Activated T-helper 17 cell treated with anti-CD3 and anti-CD28 coated beads, Interleukin-2, amount 50 U/mL, for 72 hours (primary cell): ENCODE measurements at places on chromosomes 1 and 21. TPM values are rescaled to one million over a fixed set of nuclear protein-coding genes. Genes with fewer than 3 reads are reported as not detected.
A peak's percentile ranks its signal among the peaks of the same experiment; 100 is the strongest.

KPRP gene
- total RNA-seq: not detected

NR5A2 gene
- total RNA-seq: not detected

AVPR1B gene
- total RNA-seq: not detected

SNAP47 gene
- 42.9 TPM for total RNA-seq

SEMA6C gene
- 6.3 TPM for total RNA-seq

GLIS1 gene
- total RNA-seq: not detected

UBIAD1 gene
- total RNA-seq: 43.8 TPM

CDC42 gene
- 264 TPM for total RNA-seq

TEDDM1 gene
- not detected for total RNA-seq

ARTN gene
- total RNA-seq: not detected

PEAR1 gene
- not detected for total RNA-seq

BSND gene
- total RNA-seq: 0.06 TPM

RHBDL2 gene
- total RNA-seq: not detected

SOAT1 gene
- total RNA-seq: 60.6 TPM

- ATAC-seq: peak; percentile 43
Measured at GRCh38 chr1:61452176-61453035, 272.5 kb downstream of the TM2D1 start.

GRCh38 chr1:7048395-7048794, 263.1 kb downstream of the CAMTA1 start:
- no peak for ATAC-seq

DNA sequence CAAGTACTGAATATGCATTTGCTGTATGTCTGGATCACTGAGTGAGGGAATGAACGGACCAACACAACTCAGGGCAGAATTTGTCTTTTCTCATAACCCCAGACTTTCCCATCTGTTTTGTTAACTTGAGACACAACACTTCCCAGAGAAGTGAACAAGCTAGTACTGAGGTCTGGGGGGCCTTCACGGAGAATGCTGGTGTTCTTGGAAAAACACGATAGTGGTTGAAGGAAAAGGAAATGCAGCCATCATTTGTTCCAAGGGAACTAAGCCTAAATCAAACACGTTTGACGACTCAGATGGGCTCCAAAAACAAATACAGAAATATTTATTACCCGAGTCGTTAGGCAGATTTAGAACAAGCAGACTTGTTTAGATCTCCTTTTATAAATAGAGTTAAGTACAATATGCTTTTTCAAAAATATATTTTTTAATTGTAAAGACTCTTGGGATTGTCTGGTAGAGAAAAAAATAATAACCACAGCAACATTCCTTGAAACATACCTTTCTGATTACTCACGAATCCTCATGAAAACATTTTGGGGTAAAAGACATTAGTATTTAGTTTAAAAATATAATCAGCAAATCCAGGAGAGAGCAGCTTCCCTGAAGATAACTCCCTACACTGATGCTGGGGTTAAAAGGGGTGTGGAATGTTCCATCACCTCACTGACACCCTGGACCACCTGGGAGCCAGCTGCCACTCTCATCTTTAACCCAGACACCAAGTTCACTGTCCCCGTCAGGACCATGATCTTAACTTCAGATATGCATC, 427.7 kb upstream of the RUNX1 start:
- no peak for ATAC-seq

- no peak for ATAC-seq
Measured at GRCh38 chr21:16674949-16675348, 837.9 kb upstream of the CXADR start.

GRCh38 chr1:68449901-68450300, at the start of gene RPE65:
Gene RPE65 (minus strand): TSS chr1:68449954. CDS start chr1:68449905, 49 bp downstream.
- ATAC-seq: no peak

DNA sequence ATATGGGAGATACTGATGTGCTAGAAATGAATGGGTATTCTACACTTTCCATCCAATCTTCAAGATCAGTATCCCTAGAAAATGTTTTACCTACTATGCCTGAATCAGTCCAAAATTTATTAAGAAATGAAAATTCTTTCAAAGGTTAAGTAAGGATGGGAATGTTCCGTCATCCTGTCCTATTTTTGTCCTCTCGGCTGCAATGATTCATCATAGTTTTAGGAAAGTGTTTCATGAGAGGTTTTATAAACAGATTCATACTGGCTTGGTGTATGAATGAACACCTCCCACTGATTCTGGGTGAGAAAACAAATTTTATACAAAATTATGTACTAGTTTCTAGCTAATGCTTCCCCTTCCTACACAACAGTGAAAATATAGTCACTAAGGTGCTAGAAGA, 504.6 kb upstream of the NR5A2 start:
- ATAC-seq: no peak

DNA sequence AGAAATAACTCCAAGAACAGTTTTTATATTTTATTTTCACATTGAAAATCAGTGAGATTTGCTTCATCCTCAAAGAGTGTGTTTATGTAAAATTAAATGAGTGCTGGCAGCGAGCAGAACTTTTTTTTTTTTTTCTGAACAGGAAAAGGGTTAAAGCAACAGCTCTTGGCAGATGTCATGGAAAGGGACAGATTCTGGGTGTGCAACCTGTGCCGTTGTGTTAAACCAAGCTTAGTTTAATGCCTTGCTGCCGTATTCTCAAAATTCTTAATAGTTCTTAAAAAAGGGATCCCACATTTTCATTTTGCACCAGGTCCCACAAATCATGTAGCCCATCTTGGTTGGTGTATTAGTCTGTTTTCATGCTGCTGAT, 227.4 kb upstream of the VAMP3 start:
- no peak for ATAC-seq

DNA sequence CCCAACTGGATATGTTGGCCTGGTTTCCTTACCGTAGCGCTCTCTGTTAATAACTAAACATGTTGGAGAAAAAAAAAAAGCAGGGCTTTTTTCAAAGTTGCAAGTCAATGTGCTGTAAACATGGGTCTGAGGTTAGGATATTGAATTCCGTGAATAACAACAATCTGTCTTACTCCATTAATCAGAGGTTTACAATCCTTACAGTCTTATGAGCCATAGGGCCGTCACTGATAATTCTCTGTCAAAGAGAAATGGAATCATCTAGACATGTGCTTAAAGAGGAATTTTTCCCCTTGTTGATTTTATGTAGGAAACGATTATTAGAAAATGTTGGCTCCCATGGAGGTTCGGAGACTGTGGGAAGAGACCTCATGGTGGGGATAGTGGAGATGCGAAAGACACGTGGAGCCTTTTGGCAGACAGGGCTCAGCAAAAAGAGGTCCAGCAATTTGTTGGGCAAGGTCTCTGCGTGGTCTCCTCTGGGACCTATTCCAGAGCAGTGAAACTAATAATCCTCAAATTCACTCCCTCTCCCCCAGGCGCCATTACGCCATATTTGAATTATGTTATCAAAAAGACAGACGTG, 83.5 kb upstream of the CLDN14 start:
- ATAC-seq: no peak

DNA sequence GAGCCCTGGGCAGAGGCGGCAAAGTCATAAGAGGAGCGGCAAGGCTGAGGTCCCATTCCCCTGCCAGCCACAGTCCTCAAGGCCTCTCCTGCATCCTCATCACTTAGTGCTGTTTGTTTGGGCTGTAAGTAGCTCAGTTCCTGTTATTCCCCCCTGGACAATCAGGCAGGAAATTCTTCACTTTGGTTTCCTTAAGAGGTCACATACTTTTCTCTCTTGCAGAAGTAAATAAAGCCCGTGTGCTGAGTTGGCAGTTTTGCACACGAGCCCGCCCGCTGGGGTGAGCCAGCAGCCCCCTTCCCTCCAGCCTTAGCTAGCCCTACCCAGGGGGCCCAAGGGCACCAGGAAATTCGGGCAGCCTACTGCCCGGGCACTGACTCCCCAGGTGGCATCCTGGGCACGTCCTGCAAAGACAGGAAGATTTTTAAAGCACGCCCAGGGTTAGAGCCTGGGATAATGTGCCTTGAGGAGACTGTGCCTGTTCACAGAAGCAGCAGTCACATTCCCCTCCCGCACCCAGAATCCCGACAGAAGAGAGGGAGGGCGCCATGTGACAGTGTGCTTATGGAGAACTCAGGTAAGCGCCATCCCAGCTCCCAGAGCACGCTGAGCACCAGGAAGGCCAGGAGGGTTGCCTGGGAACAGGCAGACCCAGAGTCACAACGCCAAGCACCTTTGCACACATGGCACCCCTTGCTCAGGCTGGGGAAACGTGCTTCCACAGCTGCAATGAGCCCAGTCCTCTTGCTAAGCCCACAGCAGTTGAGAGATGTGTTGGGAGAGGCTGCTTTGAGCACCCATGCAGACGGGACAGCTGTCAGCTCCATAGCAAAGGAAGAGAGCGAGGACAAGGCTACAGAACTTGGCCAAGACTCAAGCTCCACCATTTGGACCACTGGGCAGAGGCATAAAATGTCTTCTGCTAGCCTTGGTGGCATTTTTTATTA, 144.5 kb upstream of the TMEM51 start:
- no peak for ATAC-seq

- ATAC-seq: no peak
Measured at GRCh38 chr1:158289811-158290210, at the start of gene CD1C. Gene CD1C (plus strand): TSS chr1:158289923. CDS start chr1:158290065, 142 bp downstream.

DNA sequence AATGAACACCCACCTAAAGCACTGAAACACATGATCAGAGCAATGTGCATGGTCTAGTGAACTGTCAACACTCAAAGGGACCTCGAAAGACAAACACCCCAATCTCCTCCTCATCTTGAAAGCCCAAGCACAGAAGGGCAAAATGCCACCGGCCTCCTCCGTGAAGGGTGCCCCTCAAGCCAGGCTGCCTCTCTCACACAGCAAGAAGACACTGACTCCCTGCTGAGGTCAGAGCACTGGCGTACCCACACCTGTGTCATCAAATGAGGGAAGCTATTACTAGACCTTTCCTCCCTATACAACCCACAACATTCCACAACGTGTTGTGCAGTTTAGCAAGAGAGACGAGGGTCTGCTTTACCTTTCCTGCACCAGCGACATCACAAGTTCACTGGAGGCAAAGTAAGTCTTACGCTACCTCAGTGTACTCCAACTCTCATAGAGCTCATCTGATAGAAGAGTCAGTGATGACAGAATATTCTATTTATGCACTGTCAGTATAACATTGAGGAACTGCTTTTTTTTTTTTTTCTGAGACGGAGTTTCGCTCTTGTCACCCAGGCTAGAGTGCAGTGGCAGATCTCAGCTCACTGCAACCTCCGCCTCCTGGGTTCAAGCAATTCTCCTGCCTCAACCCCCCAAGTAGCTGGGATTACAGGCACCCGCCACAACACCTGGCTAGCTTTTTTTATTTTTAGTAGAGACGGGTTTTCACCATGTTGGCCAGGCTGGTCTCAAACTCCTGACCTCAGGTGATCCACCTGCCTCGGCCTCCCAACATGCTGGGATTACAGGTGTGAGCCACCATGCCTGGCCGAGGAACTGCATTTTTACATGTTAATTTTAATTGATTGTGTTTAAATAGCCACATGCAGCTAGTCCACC, 3.3 kb downstream of the SH3BP5L start:
- no peak for ATAC-seq

GRCh38 chr1:207808322-207808705, 56.5 kb downstream of the CD46 start:
- no peak for ATAC-seq

DNA sequence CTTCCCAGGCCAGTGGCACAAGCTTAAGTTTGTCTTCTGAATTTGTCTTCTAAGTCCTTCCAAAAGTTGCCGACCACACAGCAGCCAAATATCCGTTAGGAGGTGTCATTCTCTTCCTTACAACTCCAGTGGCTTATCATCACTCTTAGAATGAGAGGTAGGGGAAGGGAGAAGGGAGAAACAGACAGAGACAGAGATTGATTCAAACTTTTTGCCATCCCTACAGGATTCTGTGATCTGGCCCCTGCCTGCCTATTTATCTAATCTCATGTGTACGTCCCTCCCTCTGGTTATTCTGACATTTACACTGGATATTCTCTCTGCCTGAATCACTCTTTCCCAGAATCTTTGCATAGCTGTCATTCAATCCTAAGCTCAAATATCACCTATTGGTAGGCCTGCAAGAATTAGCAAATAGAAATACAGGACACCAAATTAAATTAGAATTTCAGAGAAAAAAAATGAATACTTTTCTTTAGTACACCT, 488 bp upstream of the GNL2 start:
- peak; percentile 26 for ATAC-seq

GRCh38 chr1:62457955-62458354, 21.1 kb downstream of the USP1 start:
- no peak for ATAC-seq

DNA sequence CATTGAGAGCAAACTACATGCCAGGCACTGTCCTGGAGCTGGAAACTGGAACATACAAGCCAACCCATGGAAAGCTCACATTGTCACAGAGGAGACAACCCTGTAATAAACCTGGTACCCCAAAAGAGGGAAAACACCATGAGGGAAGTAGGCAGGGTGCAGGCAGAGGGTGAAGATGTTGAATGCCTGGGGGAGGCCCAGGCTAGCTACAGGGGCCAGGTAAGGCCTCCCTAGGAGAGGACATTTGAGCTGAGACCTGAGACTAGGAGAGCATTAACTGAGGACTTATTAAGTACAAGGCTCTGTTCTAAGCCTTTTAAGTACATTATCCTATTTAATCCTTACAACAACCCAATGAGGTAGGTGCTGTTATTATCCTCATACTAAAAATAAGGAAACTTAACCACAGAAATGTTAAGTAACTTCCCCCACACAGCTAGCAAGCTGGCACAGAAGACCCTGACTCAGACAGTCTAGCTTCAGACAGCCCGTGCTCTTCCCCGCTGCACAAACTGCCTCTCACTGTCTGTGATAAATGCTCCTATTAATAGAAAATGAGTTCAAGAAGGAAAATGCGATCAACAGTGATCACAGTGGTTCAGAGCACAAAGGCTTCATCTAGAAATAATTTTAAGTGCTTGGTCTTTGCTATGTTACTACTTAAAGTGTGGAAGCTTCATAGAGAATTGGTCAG, 41.8 kb downstream of the ZNF281 start:
- ATAC-seq: no peak

GRCh38 chr1:203308328-203308922, 3.1 kb downstream of the BTG2 start:
- ATAC-seq: no peak

DNA sequence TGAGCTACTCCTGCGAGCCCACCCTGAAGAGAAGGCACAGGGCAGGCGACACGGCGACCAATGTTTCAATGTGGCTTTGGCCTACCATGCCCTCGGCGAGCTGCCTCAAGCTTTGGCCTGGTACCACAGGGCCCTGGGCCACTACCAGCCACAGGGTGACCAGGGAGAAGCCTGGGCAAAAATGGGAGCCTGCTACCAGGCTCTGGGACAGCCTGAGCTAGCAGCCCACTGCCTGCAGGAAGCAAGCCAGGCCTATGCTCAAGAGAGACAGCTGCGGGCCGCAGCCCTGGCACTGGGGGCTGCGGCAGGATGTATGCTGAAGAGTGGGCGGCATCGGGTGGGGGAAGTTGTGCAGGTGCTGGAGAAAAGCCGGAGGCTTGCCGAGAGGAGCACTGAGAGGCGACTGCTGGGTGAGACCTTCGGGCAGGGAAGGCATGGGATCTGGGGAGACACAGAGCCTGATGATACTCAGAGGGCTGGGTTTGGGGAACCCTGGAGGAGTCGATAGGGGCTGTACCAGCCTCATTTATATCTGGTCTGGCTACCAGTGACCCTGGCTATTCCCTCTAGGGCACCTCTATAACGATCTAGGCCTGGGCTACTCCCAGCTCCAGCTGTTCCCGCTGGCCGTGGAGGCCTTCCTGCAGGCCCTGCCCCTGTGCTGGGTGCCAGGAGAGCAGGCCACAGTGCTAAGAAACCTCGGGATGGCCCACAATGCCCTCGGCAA, 2.3 kb downstream of the TTC24 start:
- ATAC-seq: no peak

GRCh38 chr1:11143907-11144306, 44.2 kb upstream of the EXOSC10 start:
- peak; percentile 69 for ATAC-seq

GRCh38 chr1:150981177-150981804, 801 bp upstream of the ANXA9 start:
- no peak for ATAC-seq
